ENCODE measurements at places on chromosomes 11 and 22.

DNA sequence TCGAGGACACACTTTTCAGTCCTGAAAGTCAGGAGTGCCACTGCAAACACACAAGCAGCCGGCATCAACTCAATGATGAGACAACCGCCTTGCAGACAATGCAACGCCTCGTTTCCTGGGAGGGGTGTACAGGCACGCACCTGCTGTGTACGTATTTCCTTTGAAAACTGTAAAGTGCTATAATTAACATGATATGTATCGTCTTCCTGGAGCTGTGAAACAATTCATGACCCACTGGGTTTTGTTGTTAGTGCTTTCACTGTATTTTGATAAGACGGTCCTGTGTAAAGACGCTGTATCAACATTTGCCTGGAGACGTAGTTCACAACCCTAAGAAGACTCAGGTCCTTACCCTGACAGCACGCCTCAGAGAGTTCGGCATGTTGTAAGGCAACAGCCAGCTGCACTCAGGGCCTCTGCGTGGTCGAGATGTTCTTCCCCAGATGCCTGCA lies 105.7 kb upstream of the ANO1 start:
- no peak for DNase-seq

DNA sequence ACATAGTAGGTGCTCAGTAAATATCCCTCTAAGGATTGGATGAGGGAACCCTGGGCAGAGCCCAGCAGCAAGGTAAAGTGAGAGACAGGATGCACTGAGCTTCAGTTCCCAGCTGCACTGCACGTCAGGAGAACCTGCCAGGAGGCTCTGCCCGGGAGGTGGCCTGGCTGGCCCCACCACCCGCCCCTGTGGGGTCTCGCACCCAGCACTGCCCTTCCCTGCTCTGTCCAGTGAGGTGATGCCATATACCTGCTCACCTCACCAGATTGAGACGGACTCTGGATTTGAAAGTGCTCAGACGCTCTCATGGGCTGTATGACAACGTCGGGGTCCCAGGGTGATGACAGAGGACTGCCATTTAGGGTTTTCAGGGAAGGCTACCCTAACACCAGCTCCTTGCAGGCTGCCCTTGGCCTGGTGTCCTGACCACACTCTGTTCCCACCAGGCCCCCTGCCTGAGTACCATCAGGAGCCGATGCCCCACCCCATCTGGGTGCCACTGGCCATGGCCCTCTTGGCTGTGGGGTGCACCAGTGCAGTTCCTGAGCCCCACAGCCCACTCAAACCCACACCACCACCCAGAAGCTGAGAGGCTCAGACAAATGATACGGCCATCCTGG lies 61.7 kb upstream of the FGF3 start:
- no peak for DNase-seq

- no peak for DNase-seq
Observed at GRCh38 chr22:32286290-32286840, 31.2 kb upstream of the SLC5A4 start.

- DNase-seq, result no peak
Observed at GRCh38 chr11:66700337-66700736, 22.6 kb upstream of the RBM4B start.

DNA sequence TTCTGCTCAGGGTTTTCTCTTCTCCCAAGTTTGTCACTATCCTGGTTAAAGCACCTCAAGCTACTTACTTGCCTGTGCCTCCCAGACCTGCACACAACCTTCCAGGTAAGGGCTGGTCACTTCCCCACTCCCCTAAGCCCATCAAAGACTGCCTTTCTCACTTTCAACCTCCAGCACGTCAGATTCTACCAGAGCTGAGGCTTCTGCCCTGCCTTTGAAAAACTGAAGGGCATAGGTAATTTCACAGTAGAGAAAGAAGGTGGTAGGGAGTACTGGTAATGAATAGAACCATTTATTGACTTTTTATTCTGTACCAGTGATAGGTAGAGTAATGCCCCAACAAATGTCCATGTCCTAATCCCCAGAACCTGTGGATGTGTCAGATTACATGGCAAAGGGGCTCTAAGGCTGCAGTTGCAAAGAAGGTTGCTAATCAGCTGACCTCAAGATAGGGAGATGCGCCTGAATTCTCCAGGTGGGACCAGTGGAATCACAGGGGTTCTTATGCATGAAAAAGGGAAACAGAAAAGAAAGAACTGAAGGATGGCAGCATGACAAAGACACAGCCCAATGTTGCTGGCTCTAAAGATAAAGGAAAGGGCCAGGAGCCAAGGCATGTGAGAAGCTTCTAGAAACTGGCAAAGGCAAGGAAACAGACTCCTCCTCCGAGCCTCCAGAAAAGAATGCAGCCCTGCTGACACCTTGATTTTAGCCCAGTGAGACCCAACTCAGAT lies 89.0 kb downstream of the SLC1A2 start:
- DNase-seq, result no peak

DNA sequence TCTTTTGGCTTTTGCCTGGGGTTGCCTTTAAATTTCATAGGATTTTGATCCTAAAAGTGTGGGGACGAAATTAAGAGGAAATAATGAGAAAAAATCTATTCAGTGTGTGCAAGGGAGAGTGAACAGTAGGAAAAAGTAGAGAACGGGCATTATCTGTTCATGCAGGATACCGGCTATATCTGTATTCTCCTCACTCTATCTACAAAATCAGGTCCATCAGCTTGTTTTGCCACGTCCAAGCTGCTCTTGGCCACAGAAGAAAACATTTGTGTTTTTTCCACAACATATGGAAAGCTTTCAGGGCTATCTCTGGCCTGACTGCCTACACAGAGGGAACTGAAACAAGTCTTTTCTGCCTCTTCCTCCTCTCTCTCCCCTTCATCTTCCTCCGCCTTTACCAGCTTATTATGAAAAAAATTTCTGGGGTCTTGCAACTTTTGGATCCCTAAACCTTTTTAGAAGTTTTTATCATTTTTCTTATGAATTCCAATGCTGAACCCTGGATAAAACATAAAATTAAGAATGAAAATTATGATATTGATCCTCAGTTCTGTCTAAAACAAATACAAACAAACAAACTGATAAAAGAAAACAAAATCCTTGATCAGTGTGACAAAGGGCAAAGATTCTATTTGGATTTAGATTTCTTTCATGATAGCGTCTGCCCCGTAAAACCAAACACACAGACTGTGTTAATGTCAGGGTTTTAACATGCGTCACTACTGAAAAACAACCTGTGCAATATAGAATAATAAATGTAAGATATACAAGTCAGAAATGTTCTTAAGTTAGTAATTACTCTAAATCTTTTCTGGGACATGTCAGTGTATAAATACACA lies 219.7 kb downstream of the CNTN5 start:
- DNase-seq, result no peak

DNA sequence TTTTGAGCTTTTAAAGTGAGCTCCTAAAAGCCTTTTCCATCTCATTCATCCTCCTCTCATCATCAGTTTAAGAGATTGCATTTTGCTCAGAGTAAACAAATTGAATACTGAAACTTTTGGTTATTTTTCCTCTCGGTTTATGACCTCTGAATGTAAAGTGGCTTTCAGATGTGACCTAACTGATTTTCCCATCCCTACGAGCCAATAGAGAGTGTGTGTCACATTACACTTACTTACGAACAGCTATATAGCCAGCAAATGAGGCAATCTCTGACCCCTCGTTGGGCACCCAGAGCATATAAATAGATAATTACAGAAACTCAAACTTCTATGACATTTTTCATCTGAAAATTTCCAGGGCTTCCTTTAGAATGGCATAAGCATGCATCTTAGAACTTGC lies 317.7 kb downstream of the OPCML start:
- no peak for DNase-seq

- no peak for DNase-seq
Observed at GRCh38 chr11:61949169-61950034, 749 bp upstream of the BEST1 start.

DNA sequence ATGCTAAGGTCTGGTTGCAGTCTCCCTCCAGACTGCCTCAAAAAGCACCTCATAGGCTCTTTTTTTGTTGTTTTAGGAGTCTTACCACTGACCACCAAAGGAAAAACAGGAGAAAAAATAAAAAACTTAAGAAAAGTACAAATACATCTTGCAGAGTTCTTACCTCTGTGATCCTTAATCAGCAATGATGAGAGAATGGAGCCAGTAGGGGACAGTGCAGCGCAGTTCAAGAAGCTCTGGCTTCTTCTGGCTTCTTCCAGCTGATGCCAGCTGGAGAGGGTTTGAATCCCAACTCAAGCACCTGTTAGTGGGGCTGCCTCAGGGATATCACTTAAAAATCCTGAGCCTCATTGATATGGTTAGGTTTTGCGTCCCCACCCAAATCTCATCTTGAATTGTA lies 223.3 kb upstream of the ISX start:
- no peak for DNase-seq

DNA sequence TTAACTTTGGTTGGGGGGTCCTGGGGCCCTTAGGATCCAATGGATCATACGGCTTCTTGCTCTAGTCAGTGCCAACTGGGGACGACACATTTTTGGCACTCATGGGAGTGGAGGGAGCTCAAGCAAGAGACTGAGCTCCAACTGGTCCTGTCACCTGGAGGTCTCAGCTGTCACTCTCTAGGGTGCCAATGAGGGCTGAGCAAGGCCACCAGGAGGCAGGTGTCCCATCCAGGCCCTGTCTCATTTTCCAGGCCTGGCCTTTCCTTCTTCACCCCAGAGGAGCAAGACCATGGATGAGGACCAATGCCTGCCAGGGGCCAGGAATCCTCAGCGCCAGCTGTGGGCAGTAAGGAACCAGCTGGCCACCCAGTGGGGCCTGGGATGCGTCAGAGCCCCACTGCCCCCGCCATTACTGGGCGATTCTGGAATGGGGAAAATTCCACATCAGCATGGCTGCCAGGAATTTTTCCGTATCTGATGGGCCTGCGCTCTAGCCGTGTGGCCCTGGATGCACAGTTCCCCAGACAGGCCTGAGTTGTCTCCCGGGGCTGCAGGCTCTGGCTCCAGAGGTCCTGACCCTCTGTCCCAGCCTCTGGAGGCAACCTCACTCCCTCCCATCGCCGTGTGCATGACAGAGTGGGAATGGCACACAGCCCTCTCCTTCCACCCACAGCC lies 669 bp upstream of the GAL3ST1 start:
- no peak for DNase-seq

DNA sequence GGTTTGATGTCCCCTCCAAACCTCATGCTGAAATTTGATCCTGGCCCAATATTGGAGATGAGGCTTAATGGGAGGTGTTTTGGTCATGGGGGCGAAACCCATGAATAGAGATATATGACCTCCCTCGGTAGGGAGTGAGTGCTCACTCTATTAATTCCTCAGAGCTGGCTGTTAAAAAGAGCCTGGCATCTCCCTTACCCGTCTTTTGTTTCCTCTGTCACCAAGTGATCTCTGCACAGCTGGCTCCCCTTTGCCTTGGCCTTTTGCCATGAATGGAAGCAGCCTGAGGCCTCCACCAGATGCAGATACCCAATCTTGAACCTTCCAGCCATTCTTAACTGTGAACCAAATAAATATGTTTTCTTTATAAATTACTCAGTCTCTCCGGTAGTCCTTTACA lies 4.5 kb upstream of the CCDC81 start:
- DNase-seq, result no peak

GRCh38 chr11:6599449-6599848 lies 4.0 kb downstream of the RRP8 start:
- DNase-seq, result no peak

- DNase-seq, result no peak
Observed at GRCh38 chr11:82873919-82874333, 26.3 kb downstream of the PRCP start.

DNA sequence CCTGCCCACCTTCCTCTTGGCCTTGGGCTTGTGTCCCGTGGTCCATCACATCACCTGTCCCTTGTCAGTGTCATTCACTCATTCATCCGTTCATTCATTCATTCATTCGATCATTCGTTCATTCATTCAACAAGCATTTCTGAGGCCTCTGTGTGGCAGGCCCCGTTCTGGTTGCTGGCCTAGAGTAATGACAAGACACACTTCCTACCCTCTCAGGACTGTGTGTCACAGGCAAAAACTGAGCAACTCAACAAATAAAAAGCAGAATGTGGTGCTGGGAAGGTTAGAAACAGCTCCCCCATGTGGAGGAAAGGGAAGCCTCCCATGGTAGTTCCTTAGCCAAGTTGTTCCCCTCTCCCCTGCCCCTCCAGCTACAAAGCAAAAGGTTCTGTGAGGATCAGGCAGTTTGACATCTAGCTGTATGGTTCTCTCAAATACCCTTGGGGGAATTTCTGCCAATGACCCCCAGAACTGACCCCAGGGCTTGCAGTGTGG lies 1.6 kb upstream of the OMP start:
- no peak for DNase-seq

DNA sequence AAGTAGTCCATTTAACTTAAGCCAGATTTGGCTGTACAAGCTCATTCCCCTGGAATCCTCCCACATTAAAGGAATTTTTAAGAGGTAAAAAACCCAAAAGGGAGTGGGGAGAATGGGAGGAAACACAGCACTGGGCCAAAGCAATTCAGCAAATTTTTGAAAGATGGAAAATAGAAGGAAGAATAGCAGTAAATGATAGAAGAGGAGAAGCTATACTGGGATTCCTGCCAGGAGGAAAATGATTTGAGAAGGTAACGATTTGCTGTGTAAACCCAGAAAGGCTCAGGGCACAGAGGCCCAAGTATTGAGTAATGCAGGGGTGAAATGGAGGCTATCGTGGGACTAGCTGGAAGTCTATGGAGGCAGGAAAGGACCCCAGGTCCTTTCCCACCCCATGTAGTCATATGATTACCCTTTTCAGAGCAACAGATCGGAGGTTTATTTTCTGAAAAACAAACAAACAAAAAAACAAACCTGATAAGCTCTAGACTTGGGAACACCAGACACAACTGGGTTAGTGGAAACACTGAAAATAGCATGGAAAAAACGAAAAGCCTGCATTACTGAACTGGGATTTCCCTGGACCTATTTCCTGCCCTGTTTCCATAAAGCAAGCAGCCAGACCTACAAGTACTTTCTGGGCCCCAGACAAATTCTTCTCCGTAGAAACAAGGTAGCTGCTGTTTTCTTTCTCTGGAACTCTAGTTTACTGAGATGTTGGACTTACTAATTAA lies 140.0 kb downstream of the SWAP70 start:
- DNase-seq, result no peak

DNA sequence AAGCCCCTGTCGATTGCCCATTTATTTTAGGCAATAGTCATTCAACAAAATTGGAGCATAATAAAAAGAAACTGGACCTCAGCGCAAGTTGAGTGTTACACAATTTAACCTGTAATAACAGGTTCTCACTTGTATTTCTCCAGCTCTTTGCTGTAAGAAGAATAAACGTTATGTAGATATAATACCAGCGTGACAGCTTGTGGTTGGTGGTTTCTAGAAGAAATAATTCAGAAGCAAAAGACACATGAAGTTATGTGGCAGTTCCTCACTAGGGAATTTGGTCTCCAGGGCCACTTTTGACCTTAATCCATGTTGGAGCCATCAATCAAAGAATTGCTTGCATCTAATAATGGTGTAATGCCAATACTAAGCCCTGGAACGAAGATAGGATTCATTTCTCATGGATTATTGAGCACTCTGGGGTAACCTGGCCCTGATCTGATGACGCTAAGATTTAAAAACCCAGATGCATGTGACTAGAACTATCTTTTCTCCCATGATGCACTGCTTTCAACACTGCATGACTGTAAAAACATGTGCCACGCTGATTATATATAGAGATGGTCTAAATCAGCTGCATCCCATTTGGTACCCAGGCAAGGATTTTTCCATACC lies 129.7 kb upstream of the LDLRAD3 start:
- DNase-seq, result no peak
